ENCODE measurements at places on chromosomes 7 and 10. TPM values are rescaled to one million over a fixed set of nuclear protein-coding genes. Genes with fewer than 3 reads are reported as not detected.

GRCh38 chr10:57008189-57008588 lies 647.1 kb upstream of the ZWINT start:
- no peaks in the 10 kb centered on the region for H3K36me3 ChIP-seq
- H3K4me1 ChIP-seq, result no peaks in the 10 kb centered on the region
- no peak overlapping the region for H3K4me3 ChIP-seq
- H3K27ac ChIP-seq, result no peak overlapping the region

GRCh38 chr10:127945341-127945758 lies 38.4 kb downstream of the PTPRE start:
- DNase-seq, result peak; percentile 31
- peaks cover 9% of the 10 kb centered on the region for H3K4me1 ChIP-seq
- no peak overlapping the region for H3K27ac ChIP-seq
- no peaks in the 10 kb centered on the region for H3K27me3 ChIP-seq

DNA sequence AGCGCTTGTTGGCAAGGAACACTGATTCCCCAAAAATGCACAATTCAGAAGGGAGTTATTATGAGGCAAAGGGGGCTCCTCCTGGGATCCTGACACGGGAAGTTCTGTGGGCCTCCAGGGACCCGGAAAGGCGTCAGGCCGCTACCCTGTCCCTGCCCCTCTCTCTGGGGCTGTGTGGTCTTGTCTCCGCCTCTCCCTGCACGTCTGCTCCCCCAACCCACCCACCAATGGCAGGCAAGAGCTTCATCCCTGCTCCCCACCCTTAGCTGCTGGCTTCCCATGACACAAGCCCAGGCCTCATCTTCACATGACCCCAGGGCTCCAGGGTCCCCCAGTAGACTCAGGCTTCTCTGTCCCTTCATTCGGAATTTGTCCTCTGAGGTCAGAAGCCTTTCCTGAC lies 31.0 kb upstream of the ADRB1 start:
- no peaks in the 10 kb centered on the region for H3K27me3 ChIP-seq
- peaks cover 15% of the 10 kb centered on the region for H3K4me1 ChIP-seq
- H3K27ac ChIP-seq, result no peak overlapping the region
- no peaks in the 10 kb centered on the region for H3K36me3 ChIP-seq
- H3K4me3 ChIP-seq, result no peak overlapping the region

DNA sequence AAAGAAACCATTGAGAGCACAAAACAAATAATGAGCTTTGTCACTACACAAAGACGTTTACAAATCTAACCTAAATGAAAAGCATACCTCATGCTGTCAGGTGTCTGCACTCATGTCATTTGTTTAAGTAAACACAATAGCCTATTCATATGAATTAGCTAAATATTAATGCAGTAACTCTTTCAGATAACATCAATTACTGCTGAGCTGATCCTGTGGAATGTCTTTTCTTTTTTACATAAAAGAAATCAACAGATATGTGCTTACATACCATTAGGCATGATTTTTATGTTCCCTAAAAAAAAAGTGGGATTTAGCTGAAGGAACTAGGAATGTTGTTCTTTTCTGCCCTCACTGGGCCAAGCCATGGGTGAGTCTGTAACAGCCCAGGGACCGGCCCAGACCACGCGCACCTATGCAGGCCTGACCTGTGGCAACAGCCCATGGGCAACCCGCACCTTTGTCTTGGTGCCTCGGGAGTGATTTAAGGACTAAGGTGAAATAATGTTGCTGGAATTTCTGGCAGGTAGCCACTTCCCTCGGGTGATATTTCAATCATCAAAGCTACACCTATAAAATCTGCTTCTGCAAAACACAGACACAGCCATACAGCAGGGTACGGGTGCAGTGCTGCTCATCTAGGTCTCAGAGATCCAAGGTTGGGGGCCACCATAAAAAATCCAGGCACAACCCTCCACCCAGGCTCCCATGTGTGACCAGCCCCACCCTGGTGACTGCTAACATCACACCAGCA lies 44.6 kb downstream of the FGFR2 start:
- no peak overlapping the region for H3K27ac ChIP-seq
- no peak for DNase-seq
- H3K27me3 ChIP-seq, result no peaks in the 10 kb centered on the region

DNA sequence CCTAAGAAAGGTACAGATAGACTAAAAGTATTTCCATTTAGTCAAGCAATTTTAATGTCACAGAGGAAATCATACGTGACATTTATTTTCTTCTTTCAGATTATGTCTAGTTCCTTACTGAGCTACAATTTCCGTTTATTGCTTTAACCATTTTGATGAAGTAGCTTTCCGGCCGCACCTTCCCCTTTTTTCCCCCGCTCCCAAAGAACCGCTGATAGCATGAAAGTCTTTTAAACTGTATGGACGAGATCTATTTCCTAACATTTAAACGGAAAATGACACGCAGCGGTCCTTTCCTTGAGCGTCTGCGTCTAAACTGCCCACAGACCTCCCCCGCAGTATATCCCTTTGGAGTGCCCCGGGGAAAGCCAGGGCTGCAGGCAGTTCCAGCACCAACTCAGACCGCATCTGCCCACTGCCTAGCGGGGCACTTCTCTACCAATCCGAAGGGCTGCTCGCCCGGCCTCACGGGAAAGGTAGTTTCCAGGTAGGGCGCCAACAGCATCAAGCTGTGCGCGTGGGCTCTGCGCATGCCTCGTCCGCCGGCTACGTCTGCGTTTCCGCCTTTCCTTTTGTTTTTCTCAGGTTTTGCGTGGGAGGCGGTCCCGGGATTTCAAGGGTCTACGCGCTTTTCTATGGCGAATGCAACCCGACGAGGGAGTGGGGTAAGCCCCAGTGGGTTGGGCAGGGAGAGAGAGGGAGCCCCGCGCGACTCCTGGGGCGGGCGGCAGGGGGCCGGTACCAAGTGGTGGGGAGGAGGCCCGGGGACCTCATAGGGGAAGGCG lies at the start of gene ZNF33A:
ZNF33A (plus strand) TSS at position 557 of the 785 bp plus-strand sequence. CDS start 1,667 bp downstream, outside the sequence.
- peak within 1 kb of the TSS; percentile 78 for H3K27ac ChIP-seq
- H3K4me3 ChIP-seq, result peak within 1 kb of the TSS; percentile 58
- H3K27me3 ChIP-seq, result no peaks in the 10 kb centered on the region

GRCh38 chr7:36985316-36985715 lies 261.0 kb upstream of the AOAH start:
- H3K27ac ChIP-seq, result no peak overlapping the region
- no peak for DNase-seq
- peaks cover 31% of the 10 kb centered on the region for H3K27me3 ChIP-seq
- H3K4me3 ChIP-seq, result no peak overlapping the region
- H3K36me3 ChIP-seq, result no peaks in the 10 kb centered on the region
- no peaks in the 10 kb centered on the region for H3K4me1 ChIP-seq

DNA sequence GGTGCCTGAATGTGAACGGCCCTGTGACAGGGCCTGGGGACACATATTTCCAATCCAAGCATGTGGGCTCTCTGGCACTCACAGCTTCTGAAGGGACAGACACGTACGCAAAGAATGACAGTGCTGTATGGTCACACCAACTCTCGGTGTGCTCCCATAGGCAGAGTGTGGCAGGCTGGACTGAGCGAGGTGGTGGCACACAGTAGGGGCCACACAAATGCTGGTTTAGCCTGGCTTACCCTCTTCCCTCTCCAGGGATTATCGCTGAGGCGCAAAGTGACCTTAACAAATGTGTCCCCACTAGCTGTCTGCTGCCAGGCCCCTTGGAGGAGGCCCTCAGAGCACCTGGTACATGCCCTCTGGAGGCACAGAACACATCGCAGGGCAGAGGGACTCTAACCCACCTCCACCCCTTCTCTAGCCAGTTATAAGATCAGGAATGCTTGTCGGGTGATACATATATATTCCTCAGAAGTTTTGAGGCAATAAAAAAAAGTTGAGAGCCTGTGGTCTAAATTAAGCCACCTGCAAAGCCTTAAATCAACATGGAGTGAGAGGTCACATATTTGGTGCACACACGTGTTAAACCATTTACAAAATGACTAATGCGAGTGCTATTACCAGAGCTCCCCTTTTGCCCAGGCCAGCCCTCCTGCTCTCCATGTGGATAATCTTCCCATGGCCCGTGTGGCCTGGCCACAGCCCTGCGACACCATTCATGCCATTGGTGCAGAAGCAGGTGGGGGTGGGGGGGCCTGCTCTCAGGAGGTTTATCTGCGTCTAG lies 262.8 kb upstream of the GRB10 start:
- H3K27ac ChIP-seq, result no peak overlapping the region
- H3K27me3 ChIP-seq, result peaks cover 17% of the 10 kb centered on the region
- H3K4me1 ChIP-seq, result peaks cover 8% of the 10 kb centered on the region
- H3K36me3 ChIP-seq, result no peaks in the 10 kb centered on the region

DNA sequence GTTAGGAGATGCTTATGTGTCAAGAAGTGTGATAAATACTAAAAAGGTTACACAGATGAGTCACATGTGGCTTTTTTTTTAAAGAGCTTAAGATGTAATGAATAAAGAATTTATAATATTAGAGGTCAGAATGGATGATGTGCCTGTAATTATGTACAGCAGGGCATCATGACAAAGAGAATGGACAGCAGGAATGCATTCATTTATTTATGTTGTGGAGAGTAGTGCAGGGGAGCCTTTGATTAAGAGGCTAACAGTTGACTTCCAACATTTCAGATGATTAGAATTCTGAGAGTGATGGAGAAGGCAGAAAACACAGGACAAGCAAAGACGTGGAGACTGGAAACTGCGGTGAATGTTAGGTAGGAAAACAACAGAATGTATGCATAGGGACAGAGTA lies 691.4 kb upstream of the POM121L12 start:
- H3K27ac ChIP-seq, result no peak overlapping the region
- no peaks in the 10 kb centered on the region for H3K27me3 ChIP-seq
- no peaks in the 10 kb centered on the region for H3K4me1 ChIP-seq
- DNase-seq, result no peak
- H3K4me3 ChIP-seq, result no peak overlapping the region

DNA sequence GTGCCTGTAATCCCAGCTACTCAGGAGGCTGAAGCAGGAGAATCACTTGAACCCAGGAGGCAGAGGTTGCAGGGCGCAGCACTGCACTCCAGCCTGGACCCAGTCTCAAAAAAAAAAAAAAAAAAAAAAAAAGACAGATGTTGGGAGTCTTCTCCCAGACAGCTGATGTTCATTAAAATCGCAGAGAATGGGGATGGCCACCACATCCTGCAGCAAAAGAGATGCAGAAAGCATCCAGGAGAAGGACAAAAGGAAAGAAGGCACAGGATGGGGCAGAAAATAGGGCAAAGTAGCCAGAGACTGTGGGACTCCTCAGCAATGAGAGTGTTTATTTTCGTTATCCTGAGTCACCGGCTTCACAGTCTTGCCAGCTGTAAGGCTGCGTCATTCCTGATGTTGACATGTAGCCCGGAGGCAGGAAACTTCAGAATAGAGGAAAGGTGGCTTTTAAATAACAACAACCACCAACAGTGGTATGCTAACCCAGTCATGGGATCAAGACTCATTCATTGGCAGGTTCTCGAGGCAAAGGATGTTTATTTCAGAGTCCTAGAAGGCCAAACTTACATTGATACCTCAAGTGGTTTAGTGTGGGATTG lies 149.5 kb upstream of the SVIL start:
- H3K4me1 ChIP-seq, result peaks cover 14% of the 10 kb centered on the region
- no peak overlapping the region for H3K4me3 ChIP-seq

- no peak overlapping the region for H3K4me3 ChIP-seq
- 0 out of 2 replicates have a peak, but pooled peaks cover 3% of the 10 kb centered on the region for H3K4me1 ChIP-seq
These were observed 114.5 kb upstream of the INHBA start for GRCh38 chr7:41817386-41817785.

DNA sequence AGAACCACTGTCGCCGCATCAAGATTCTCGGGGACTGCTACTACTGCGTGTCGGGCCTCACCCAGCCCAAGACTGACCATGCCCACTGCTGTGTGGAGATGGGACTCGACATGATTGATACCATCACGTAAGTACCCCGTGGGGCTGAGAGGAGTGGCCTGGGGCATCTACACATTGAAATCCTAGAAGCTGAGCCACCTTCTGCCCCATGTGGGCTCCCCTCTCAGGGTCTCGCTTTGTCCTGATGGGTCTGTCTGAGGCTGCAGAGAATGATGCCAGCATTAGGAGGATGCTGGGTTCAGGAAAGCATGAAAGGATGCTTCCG lies 74.5 kb downstream of the ADCY1 start:
- no peaks in the 10 kb centered on the region for H3K27me3 ChIP-seq
- DNase-seq, result no peak
- no peaks in the 10 kb centered on the region for H3K36me3 ChIP-seq
- no peaks in the 10 kb centered on the region for H3K4me1 ChIP-seq
- no peak overlapping the region for H3K27ac ChIP-seq

DNA sequence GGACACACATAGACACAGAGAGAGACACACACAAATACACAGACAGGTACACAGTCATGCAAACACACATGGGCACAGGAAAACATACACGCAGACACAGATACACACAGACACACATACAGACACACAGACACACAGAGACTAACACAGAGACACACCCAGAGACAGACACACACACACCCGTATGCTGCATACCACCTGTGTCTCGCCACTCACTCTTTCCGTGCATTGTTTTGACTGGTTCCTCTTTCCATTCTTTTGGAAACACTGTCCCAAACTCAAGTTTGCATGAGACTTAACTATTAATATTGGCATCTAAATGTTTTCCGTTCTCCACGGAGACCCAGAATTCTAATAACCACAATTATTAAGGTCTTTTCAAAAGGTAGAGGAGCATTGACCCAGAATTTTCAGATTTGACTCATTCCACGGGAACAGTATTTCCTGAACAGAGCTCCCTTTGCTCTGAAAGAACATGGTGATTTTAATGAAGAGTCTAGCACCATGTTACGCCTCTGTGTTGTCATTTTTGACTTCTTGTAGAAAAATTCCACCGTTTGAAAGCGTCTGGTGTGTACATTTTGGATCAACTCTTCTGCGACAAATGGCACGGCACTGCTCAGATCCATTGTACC lies 141.2 kb upstream of the RNF32 start:
- no peaks in the 10 kb centered on the region for H3K4me1 ChIP-seq
- no peaks in the 10 kb centered on the region for H3K36me3 ChIP-seq
- H3K27me3 ChIP-seq, result 0 out of 2 replicates have a peak, but pooled peaks cover under 1% of the 10 kb centered on the region
- H3K27ac ChIP-seq, result no peak overlapping the region

DNA sequence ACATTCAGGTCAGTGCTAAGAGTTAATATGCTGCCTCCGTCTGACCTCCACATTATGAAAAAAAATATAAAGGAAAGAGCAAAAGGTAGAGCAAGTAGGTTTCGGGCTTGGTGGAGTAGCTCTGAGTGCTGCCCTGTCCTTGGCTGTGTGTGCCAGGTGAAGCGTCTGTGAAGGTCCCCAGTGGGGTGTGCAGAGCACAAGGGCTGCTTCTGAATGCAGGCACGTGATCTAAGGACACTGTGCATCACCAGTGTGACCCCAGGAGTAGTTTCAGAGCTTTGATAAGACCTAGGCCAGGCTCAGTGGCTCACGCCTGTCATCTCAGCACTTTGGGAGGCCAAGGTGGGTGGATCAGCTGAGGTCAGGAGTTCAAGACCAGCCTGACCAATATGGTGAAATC lies 36.0 kb downstream of the KLF6 start:
- H3K27me3 ChIP-seq, result no peaks in the 10 kb centered on the region
- H3K4me1 ChIP-seq, result no peaks in the 10 kb centered on the region
- no peak overlapping the region for H3K27ac ChIP-seq

GRCh38 chr10:7901256-7901655 lies 83.0 kb downstream of the TAF3 start:
- no peak overlapping the region for H3K4me3 ChIP-seq
- no peaks in the 10 kb centered on the region for H3K4me1 ChIP-seq
- DNase-seq, result no peak
- no peaks in the 10 kb centered on the region for H3K27me3 ChIP-seq
- no peaks in the 10 kb centered on the region for H3K36me3 ChIP-seq

PIP gene
- not detected for total RNA-seq

NPFFR1 gene
- total RNA-seq, result not detected

SLC26A5 gene
- total RNA-seq, result not detected

SFXN2 gene
- 3.1 TPM for total RNA-seq

ZFYVE27 gene
- 20.9 TPM for total RNA-seq

VWDE gene
- total RNA-seq, result not detected

SLC25A28 gene
- total RNA-seq, result 16.9 TPM

Measured in SJSA1 (cell line).